ENCODE measurements at places on chromosomes 2 and 18.
A peak's percentile ranks its signal among the peaks of the same experiment; 100 is the strongest.

GRCh38 chr2:76793647-76794334 lies 728.4 kb downstream of the LRRTM4 start:
- DNase-seq: no peak

GRCh38 chr18:35581898-35582641 lies 530 bp downstream of the GALNT1 start:
- DNase-seq: peak; percentile 29

- no peak for DNase-seq
Observed at GRCh38 chr2:119359774-119360173, 6.9 kb downstream of the C2orf76 start.

GRCh38 chr2:176063958-176064357 lies 19.8 kb downstream of the EVX2 start:
- DNase-seq: no peak

- no peak for DNase-seq
Observed at GRCh38 chr2:239726091-239726591, 299.0 kb downstream of the NDUFA10 start.
